Kidney epithelial cell (primary cell): ENCODE measurements at places on chromosomes 12 and 14. TPM values are rescaled to one million over a fixed set of nuclear protein-coding genes. Genes with fewer than 3 reads are reported as not detected.

Gene RIMKLB
- total RNA-seq, result 26.2 and 30.0 TPM in 2 replicates

Gene LIN7A
- total RNA-seq, result 0.79 and 1.3 TPM in 2 replicates

Gene JPH4
- total RNA-seq, result 1.0 and 1.1 TPM in 2 replicates

Gene LUM
- 0.67 and 1.5 TPM in 2 replicates for total RNA-seq

Gene DBX2
- total RNA-seq, result not detected in 2 replicates

Gene MFAP5
- 2.8 and 15.8 TPM in 2 replicates for total RNA-seq

Gene RHEBL1
- 3.8 and 5.1 TPM in 2 replicates for total RNA-seq

Gene TC2N
- 8.5 and 9.6 TPM in 2 replicates for total RNA-seq

Gene LBHD2
- total RNA-seq, result not detected in 2 replicates

Gene KLRK1
- total RNA-seq, result 0.48 TPM in 1 of 2 replicates, not detected in the other

Gene HOXC12
- total RNA-seq, result not detected in 2 replicates

Gene FOXG1
- total RNA-seq, result 0.17 TPM in 1 of 2 replicates, not detected in the other

Gene SCN8A
- total RNA-seq, result 1.3 and 3.1 TPM in 2 replicates

Gene WNT1
- not detected in 2 replicates for total RNA-seq

Gene EXD2
- total RNA-seq, result 27.9 and 34.2 TPM in 2 replicates

Gene ZNF891
- total RNA-seq, result 0.63 and 0.82 TPM in 2 replicates
